Caki2 (cell line): ENCODE measurements at places on chromosomes 6 and 20. TPM values are rescaled to one million over a fixed set of nuclear protein-coding genes. Genes with fewer than 3 reads are reported as not detected.

GRCh38 chr6:134177753-134178160, 125.3 kb upstream of the SLC2A12 start:
- no peak for DNase-seq

The LY6G6C gene
- not detected in 2 replicates for total RNA-seq

GRCh38 chr20:46349035-46349741, 40.9 kb upstream of the CDH22 start:
- DNase-seq = peak; percentile 49

- no peak for DNase-seq
Measured at GRCh38 chr6:140567466-140567865, 1193.0 kb upstream of the CITED2 start.
